ENCODE measurements at places on chromosomes 2 and 18. TPM values are rescaled to one million over a fixed set of nuclear protein-coding genes. Genes with fewer than 3 reads are reported as not detected.

FAM237A gene
- total RNA-seq = not detected

TM4SF20 gene
- 0.04 TPM for total RNA-seq

KCNE4 gene
- total RNA-seq = 2.4 TPM

FER1L5 gene
- not detected for total RNA-seq

AMER3 gene
- total RNA-seq = not detected

SLC5A7 gene
- not detected for total RNA-seq

CYB5A gene
- total RNA-seq = 10.6 TPM

GREB1 gene
- 6.6 TPM for total RNA-seq

PXDN gene
- total RNA-seq = 171 TPM

ARHGEF33 gene
- not detected for total RNA-seq

CACNB4 gene
- total RNA-seq = 0.31 TPM

CABLES1 gene
- 11.7 TPM for total RNA-seq

EHD3 gene
- 4.6 TPM for total RNA-seq

CREG2 gene
- not detected for total RNA-seq

CNTNAP5 gene
- total RNA-seq = not detected

FLACC1 gene
- 0.23 TPM for total RNA-seq

EPAS1 gene
- total RNA-seq = 31.6 TPM
